ENCODE measurements at places on chromosomes 13 and 19.
A peak's percentile ranks its signal among the peaks of the same experiment; 100 is the strongest.

- DNase-seq = no peak
Measured at GRCh38 chr13:97002581-97002980, 8.3 kb upstream of the OXGR1 start.

GRCh38 chr13:42893214-42893671 lies 98.8 kb downstream of the EPSTI1 start:
- no peak for DNase-seq

- DNase-seq = peak; percentile 11
Measured at GRCh38 chr19:2235381-2236063, 607 bp downstream of the PLEKHJ1 start.

DNA sequence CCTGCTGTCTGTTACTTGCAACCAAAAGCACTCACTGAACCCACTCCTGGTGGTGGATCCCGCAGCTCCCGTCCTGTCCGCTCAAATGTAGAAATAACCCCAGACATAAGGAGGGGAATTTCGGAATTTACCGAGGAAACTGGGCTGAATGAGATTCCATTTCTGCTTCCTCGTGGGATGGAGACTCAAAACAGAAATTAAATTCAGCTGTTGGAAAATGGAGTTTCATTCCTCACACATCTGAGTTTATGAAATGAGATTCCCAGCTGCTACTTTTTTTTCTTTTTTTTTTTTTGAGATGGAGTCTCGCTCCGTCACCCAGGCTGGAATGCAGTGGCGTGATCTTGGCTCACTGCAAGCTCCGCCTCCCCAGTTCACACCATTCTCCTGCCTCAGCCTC lies 44.3 kb downstream of the COLGALT1 start:
- no peak for DNase-seq

DNA sequence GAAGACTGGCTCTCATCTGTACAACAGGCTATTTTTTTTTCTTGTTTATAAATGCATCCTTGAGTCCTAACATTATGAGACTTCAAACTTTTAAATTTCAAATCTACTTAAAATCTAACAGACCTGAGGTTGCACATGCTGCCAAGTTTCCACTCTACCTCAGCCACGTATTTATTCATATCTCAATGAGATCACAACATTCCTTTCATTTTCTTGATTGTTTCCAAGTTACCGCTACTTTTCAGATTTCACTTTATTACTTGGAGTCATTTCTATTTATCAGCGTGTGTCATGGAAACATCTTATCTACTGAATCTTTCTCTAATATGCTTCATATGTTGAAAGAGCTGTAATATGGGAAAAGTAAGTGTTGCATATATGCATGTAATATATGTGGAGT lies 1257.5 kb upstream of the ATXN8OS start:
- DNase-seq = no peak

- DNase-seq = no peak
Measured at GRCh38 chr19:485583-486236, 10.6 kb upstream of the MADCAM1 start.

DNA sequence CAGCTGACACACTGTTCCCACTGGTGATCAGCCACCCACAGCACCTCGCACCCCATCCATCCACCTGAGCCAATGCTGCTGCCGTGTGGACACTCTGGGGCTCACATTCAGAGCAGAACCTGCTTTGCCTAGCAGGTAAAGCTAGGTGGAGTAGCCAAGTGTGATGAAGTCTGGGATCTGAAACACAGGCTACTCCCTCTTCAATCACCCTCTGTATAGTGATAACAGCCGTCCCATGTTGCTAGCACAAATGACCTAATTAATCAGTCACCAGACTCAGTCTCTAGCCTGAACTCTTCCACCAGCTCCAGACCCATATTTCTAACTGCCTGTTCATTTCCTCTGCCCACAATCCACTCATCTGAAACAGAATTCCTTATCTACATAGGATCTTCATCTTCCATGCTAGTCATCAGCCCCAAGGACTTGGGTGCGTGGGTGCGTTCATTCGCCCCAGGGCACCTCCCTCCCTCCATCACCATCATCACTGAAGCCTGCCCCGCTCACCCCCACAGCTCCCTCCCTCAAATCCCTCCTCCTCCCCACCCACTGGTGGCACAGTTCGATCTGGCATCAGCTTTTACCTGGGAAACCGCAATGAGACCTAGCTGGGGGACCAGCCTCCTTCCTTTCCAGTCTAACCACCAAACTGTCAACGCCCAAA lies 19.8 kb downstream of the STK24 start:
- peak; percentile 37 for DNase-seq

DNA sequence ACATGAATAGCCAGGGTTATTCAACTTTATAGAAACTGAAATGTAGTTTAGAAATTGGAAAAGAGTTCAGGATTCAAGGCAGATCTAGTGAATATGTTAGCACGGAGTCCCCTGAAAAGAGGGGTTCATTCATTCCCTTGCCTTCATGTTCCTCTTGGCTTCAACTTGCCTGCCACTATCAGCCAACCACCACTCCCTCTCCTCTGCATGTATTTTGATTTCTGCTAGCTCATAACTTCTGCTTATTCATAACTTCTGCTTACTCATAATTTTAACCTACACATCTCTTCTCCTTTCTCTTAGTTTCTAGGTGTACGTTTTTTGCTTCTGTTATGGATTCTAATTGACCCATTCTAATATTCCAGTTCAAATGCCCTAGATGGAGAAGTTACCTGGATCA lies 5.5 kb upstream of the SERTM1 start:
- DNase-seq = no peak

DNA sequence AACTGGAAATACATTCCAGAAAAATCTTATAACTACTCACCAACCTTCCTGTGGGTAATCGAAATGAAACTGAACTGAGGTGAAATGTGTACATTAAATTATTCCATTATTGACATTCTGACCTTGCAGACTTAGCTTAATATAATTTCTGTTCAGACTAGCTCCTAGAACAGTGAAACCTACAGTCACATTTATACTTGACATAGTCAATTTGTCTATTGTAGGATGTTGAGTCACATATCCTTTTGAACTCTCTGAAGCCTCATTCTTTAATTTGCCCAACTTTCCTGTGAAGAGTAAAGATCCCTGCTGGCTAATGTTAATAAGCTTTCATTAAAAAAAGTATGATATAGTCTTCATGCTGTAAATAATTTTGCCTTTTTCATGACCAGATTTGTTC lies 92.0 kb upstream of the SCEL start:
- no peak for DNase-seq

GRCh38 chr19:19421299-19421696 lies 15.8 kb downstream of the GATAD2A start:
- no peak for DNase-seq

DNA sequence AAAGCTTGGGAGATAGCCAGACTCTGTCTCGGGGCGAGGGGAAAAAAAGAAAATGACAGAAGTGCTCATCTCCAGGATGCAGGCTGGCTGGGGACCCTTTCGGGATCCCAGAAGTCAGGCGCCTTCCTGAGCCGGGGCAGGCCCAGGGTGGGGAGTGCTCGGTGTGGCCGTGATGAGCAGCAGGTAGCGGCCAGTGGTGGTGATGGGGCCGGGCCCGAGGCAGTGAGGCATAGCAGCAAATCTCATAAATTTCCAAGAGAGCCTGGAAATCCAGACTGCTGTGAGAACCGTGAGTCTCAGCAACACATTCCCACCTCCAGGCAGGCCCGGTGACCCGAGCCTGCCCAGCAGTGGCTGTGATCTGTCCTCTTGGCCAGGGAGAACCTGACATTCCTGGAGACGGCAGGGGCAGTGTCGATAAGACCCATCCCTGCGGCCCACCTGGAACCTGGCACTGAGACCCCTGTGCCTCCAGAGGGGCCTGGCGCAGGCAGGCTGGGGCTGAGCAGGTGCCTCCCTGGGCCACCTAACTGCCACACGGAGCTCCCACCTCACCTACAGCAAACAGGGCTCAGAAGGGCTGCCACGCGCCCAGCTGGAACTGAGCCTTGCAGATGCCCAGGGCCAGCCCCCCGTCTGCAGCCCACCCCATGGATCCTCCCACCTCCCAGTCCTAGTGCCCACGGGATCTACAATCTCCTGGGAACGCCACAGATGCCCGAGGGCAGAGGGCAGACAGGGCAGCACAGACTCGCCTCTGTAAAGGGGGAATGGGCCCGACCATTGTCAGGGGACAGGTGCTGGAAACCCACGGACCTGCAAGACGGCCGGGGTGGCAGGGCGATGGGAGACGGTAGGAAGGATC lies 23.4 kb downstream of the IZUMO4 start:
- DNase-seq = no peak

DNA sequence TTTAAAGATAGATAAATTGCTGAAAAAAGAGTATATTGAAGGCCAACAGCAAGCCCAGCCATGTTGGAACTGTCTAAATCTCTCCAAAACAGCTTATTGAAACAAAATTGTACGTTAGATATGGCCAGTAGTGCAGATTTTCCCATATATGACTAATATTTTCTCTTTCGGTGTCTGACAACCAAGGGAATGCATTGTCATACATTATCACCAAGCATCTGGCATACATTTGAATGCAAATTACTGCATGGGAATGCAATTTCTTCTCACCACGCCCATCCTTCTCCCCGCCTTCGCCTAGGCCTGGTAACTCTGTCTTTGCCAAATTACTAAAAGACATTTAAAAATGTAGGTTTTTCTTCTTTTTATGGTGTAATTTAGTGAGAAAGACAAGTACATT lies 32.5 kb upstream of the IRS2 start:
- DNase-seq = no peak

DNA sequence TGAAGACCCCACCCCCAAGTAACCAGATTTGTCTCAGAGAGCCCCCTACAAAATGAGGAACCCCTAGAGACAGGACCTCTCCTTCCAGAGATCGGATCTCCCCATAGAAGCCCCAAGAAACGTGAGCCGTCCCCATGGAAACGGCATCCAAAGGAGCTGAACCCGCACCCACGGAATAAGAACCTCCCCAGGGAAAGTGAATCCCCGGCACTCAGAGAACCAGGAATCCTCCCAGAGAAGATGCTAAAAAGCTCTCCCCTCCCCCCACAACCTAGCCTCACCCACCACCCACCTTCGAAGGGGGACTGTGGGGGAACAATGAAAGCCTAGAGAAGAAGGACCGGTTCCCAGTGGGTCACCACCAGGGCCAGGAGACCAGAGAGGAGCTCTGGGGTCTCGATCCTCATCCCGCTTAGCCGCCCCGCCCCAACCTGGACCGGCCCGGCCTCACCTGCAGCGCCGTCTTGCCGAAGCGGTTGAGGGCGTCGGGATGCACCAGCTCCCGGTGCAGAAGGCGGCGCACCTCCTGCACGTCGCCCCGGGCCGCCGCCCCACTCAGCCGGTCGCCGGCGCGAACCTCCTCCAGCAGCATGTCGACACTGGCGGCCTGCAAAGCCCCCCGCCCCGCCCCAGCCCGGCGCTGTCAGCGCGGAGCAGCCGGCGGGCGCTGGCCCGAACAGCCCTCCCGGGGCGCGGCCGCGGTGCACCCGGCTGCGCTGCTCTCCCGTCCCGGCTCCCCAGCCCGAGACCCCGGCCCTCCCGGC lies 535 bp downstream of the CDKN2D start:
- peak; percentile 62 for DNase-seq

- no peak for DNase-seq
Measured at GRCh38 chr19:33194532-33194885, 379 bp downstream of the LRP3 start.

- DNase-seq = no peak
Measured at GRCh38 chr13:113046128-113046882, 59.3 kb upstream of the F7 start.

GRCh38 chr19:17687857-17688784 lies at the start of gene UNC13A:
Gene UNC13A, minus strand, starts transcription at chr19:17688354. Its CDS starts 155 bp downstream, at chr19:17688199.
- peak; percentile 37 for DNase-seq

DNA sequence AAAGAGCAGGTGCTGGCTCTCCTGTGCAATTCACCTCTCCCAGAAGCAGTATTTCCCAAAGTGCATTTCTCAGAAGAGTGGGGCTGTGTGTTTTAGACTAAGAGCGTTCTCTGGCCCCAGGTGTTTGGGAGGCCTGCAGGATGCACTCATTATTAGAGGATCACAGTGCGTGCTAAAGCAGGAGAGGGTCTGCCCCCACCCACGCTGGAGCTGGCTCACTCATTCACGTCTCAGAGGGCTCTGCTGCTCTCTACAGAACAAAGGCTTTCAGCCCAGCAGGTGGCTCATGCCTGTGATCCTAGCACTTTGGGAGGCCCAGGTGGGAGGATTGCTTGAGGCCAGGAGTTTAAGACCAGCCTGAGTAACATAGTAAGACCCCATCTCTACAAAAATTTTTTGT lies 756.7 kb downstream of the UQCRFS1 start:
- DNase-seq = no peak

DNA sequence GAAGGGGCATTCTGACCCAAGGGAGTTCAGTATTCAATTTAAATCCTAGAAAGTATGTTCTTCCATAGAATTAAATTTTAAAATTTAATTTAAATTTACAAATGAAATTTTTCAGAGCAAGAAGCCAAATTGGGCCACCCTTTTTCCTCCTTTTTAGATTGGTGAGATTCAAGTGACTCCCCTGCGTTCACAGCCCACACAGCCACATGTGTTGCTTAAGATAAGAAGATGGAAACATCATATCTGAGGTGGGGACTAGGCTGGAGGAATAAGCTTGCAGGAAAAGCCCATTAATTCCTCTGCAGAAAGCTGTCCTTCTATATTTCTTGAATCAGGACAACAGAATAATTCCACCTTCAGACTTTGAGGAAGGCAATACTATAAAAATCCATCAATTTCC lies 392.7 kb upstream of the ZNF507 start:
- DNase-seq = no peak

- DNase-seq = no peak
Measured at GRCh38 chr19:54094426-54095000, 6.1 kb downstream of the OSCAR start.

DNA sequence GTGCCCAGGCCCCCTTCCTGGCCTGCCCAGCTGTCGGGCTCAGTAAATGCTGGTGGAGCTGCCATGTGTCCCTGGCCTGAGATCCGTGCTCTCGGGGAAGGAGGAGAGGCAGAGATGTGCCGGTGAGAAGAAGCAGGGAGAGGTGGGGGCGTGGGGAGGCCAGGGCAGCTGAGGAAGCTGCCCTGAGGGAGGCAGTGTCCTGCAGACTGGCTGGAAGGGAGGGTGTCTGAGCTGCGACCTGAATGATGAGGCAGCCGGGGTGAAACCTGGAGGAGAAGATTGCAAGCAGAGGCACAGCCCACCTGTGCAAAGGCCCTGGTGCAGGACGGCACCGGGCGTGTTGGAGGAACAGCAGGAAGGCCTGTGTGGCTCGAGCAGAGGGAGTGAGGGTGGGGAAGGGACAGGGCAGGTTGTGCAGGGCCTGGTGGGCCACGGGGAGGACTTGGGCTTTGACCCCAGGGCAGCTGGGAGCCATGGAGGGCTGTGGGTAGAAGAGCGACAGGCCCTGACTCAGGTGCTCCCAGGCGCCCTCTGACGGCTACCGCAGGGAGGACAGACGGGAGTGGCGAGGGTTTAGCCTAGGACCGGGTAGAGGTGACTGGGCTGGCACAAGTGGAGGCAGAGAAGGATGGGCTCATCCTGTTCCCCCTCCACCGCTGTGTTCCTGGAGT lies 14.0 kb upstream of the CELF5 start:
- DNase-seq = peak; percentile 64
